ENCODE measurements at places on chromosomes 7 and 10. TPM values are rescaled to one million over a fixed set of nuclear protein-coding genes. Genes with fewer than 3 reads are reported as not detected.
A peak's percentile ranks its signal among the peaks of the same experiment; 100 is the strongest.

DNA sequence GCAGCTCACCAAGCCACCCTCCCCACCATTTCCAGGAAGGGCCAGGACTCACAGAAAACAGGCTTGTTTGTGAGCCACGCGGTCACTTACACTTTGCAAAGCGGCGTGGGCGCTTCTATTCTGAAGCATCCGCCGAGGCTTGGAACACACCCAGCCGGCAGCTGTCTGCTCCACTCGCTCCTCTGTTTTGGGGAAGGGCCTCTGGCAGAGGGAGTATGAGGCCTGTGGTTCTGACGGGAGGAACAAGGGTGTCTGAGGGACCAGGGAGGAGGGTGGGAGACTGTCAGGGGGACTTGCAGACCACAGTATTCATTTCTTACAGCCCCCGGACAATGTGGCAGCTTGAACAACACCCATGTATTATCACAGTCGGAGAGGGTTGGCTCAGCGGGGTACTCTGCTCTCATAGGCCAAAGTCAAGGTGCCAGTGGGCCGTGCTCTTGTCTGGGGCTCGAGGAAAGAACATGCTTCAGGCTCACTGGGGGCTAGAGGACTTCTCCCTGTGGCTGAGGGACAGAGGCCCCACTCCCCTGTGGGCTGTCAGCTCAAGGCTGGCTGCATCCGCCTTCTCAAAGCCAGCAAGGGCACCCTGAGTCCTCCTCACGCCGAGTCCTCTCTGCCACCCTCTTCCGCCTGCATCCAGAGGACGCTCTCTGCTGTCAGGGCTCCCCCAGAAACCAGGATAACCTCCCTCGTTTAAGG is 60.4 kb upstream of the FAM20C start:
- DNase-seq: no peak

- no peak for DNase-seq
Observed at GRCh38 chr10:132980426-132981172, 38.2 kb upstream of the CFAP46 start.

DNA sequence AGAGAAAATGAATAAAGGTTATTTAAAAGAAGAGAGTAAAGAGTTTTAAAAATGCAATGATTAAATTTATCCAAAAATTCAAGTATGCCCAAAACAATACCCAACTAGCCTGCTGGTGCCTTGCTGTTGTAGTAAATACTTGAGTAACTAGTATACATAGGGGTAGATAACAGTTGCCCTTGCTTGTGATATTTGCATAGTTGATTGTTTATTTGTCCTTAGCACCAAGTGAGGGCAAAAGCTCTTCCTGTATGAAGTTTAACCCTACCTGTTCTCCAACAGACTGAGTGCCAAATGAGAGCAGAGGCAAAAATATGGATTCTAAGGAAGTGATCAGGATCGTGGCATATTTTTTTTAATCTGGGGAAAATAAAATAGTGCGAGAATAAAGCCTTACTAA is 85.0 kb downstream of the PTN start:
- DNase-seq: no peak

- peak; percentile 88 for DNase-seq
Observed at GRCh38 chr7:116713918-116714317, 41.9 kb downstream of the MET start.

Gene CARD11
- polyA plus RNA-seq: 0.26 TPM

Gene CXCL12
- polyA plus RNA-seq: 79.4 TPM
